ENCODE measurements at places on chromosomes 1 and 21.
A peak's percentile ranks its signal among the peaks of the same experiment; 100 is the strongest.

DNA sequence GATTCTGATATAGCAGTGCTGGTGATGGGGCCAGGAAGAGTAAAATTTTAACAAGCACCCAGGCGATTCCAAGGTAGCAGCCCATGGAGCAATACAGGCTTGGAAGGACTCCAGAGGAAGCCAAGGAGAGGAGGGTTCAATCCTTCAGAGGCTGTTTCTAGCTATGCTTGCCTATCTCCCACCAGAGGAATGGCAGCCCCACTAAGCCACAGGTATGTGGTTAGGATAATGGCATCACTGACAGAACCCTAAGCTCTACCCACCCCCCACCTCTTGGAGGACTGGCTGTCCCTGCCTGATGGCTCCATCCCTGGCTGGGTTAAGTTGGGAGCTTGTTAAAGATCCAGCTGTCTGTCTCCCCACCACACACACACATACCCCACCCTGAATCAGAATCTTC, 19.3 kb upstream of the PTAFR start:
- H3K4me1 ChIP-seq: no peaks in the 10 kb centered on the region
- no peak for DNase-seq
- H3K36me3 ChIP-seq: peaks cover 27% of the 10 kb centered on the region
- H3K4me3 ChIP-seq: no peak overlapping the region

GRCh38 chr1:31592132-31592531, 15.8 kb downstream of the TINAGL1 start:
- DNase-seq: no peak
- peak overlapping the region; percentile 36 for H3K27ac ChIP-seq
- peaks cover 4% of the 10 kb centered on the region for H3K36me3 ChIP-seq
- no peaks in the 10 kb centered on the region for H3K27me3 ChIP-seq
- no peak overlapping the region for H3K4me3 ChIP-seq

- no peaks in the 10 kb centered on the region for H3K27me3 ChIP-seq
- H3K36me3 ChIP-seq: no peaks in the 10 kb centered on the region
- no peak overlapping the region for H3K27ac ChIP-seq
- H3K4me1 ChIP-seq: no peaks in the 10 kb centered on the region
- H3K4me3 ChIP-seq: no peak overlapping the region
Measured at GRCh38 chr1:43043695-43044094, 85.0 kb upstream of the SLC2A1 start.

GRCh38 chr1:91596474-91596873, 95.8 kb downstream of the CDC7 start:
- no peaks in the 10 kb centered on the region for H3K36me3 ChIP-seq
- peaks cover 18% of the 10 kb centered on the region for H3K4me1 ChIP-seq
- H3K27ac ChIP-seq: no peak overlapping the region
- H3K27me3 ChIP-seq: no peaks in the 10 kb centered on the region
- H3K4me3 ChIP-seq: no peak overlapping the region

DNA sequence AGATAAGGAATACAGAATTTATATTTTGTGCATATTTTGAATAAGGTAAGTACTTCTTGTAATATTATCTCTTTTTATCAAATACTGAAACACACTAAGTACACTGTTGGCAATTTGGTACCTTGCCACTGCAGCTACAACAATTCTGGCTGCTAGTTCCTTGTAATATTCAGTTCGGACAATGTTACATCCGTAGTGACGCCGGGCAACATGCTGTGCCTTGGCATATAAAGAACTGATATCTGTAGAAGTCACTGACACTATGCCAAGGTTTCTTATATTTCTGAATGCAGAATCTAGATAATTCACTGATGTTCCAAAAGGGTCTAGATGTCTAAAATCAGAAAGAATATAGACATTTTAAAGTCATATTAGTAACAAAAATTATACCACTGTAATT, 17.5 kb downstream of the TRMT1L start:
- H3K4me3 ChIP-seq: no peak overlapping the region
- H3K27me3 ChIP-seq: no peaks in the 10 kb centered on the region
- no peak overlapping the region for H3K27ac ChIP-seq
- DNase-seq: no peak
- H3K36me3 ChIP-seq: peaks cover 35% of the 10 kb centered on the region

DNA sequence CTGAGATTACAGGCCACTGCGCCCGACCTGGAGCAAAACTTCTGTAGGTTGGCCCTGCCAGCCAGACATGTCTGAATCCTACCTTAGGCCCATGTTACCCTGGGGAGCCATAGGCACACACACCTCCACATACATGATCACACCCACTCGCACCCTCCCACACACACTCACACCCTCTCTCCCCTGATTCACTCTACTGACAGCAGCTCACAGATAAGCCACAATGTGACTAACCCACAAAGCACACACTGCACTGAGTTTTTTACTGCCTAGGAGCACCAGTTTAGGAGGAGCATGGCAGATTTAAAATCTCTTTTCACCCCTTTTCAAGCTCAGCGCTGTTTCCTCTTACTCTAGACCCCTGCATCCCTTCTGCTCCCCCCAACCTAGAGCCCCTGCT, 41.7 kb downstream of the SLC30A1 start:
- no peaks in the 10 kb centered on the region for H3K27me3 ChIP-seq
- H3K4me3 ChIP-seq: no peak overlapping the region
- H3K27ac ChIP-seq: no peak overlapping the region
- H3K4me1 ChIP-seq: no peaks in the 10 kb centered on the region
- H3K36me3 ChIP-seq: no peaks in the 10 kb centered on the region
- DNase-seq: no peak

- H3K27me3 ChIP-seq: no peaks in the 10 kb centered on the region
- H3K27ac ChIP-seq: no peak overlapping the region
- no peak overlapping the region for H3K4me3 ChIP-seq
- no peak for DNase-seq
Measured at GRCh38 chr1:61708953-61709907, 15.7 kb downstream of the TM2D1 start.
